ENCODE measurements at places on chromosomes 2 and 18.

DNA sequence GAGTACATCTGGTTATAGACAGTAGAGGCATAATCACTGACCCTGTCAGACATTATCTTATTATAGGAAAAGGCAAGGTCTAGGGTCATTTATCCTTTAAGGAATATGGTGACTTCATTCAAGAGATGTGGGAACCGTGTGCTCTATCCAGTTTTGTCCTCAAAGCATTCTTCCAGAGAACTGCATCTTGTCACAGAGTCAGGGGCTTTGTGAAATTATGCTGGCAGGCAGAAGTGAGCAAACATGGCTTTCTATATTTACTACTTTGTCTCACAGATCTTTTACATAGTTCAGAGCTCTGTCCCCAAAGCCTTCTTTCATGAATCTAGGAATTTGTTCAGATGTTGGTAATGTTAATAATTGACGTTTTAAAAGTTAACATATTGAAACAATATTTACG lies 177.4 kb downstream of the ASXL3 start:
- no peaks in the 10 kb centered on the region for H3K27me3 ChIP-seq
- H3K4me3 ChIP-seq, result no peak overlapping the region
- no peaks in the 10 kb centered on the region for H3K4me1 ChIP-seq
- H3K36me3 ChIP-seq, result no peaks in the 10 kb centered on the region

GRCh38 chr18:36066686-36067054 lies 689 bp downstream of the RPRD1A start:
- H3K4me3 ChIP-seq, result peak overlapping the region; percentile 71
- peak overlapping the region; percentile 90 for H3K27ac ChIP-seq
- peaks cover 19% of the 10 kb centered on the region for H3K4me1 ChIP-seq
- DNase-seq, result no peak
- no peaks in the 10 kb centered on the region for H3K36me3 ChIP-seq

- no peak overlapping the region for H3K4me3 ChIP-seq
- H3K27ac ChIP-seq, result no peak overlapping the region
- H3K4me1 ChIP-seq, result peaks cover 12% of the 10 kb centered on the region
- DNase-seq, result no peak
These were observed 144.3 kb upstream of the SERTAD2 start for GRCh38 chr2:64797881-64798575.

GRCh38 chr18:75161256-75162028 lies 47.5 kb downstream of the PTGR3 start:
- no peaks in the 10 kb centered on the region for H3K4me1 ChIP-seq
- DNase-seq, result no peak
- H3K27ac ChIP-seq, result no peak overlapping the region
- no peaks in the 10 kb centered on the region for H3K27me3 ChIP-seq

DNA sequence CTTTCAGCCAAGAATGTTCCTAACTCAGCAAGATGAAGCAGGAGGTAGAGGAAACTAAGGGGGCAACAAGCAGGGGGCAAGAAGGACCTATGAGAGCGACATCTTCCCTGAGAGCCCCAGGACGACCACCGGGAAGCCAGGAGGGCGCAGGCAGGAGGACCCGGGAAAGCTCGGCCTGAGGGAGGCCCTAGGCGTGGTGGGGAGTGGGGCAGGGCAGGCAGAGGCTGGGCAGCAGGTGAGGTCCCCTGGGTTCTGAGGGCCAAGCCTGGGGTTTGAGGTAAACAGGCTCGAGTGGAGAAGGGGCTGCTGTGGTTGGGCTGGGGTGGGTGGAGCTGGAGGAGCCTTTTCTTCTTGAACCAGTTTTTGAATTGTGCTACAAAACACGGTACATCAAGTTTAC lies 1.3 kb upstream of the ALPI start:
- H3K27me3 ChIP-seq, result peaks cover 9% of the 10 kb centered on the region
- no peak for DNase-seq
- no peaks in the 10 kb centered on the region for H3K4me1 ChIP-seq
- no peaks in the 10 kb centered on the region for H3K36me3 ChIP-seq
- H3K27ac ChIP-seq, result no peak overlapping the region
- no peak overlapping the region for H3K4me3 ChIP-seq

DNA sequence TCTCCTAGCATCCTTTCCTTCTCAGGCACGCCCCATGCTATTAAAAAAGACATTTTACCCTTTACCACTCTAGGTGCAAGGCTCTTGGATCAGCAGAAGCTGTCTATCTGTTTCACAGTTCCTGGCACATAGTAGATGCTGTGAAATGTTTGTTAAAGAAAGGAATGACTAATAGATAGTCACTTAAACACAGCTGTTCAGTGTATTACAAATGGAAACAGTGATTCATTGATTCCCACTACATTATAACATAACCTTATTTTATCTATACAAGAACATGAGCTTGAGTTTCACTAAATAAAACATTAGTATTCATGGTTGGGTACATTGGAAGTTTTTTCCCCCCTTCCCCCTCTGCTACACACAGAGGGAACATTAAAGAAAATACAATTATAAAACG lies 142.1 kb downstream of the ASXL3 start:
- no peaks in the 10 kb centered on the region for H3K36me3 ChIP-seq
- DNase-seq, result no peak
- H3K27ac ChIP-seq, result no peak overlapping the region
- no peaks in the 10 kb centered on the region for H3K4me1 ChIP-seq
- H3K27me3 ChIP-seq, result no peaks in the 10 kb centered on the region
- H3K4me3 ChIP-seq, result no peak overlapping the region

DNA sequence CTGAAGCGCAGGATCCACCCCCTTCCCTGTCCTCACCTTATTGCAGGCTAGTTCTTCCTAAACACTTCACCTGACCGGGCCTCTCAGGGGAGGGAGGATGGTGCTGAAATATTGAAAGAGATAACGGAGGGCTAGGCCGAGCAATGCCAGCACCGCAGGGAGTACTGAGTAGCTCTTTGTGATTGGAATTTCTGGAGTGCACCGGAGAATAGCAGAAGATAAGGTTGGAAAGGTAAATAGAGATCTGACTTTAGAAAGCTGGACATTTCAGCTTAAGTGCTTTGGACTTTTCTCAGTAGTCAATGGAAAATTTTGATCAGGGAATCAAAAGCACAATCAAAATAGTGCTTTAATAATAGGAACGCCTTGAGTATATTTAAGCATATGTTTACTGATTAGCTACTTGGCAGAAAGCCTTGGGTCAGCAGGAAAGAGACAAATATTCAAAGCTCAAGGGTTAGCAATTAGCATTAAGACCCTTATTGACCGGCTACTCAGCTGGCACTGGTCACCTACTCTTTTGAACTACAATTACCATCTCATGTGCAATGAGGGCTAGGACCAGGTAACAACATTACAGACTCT lies 142.9 kb upstream of the NDUFV2 start:
- DNase-seq, result no peak
- no peaks in the 10 kb centered on the region for H3K36me3 ChIP-seq
- no peak overlapping the region for H3K4me3 ChIP-seq

Data from heart left ventricle (tissue), 16 donors.